Retina (tissue), 1 donor: ENCODE measurements at places on chromosomes 6 and 20.

- DNase-seq = no peak
These were observed 20.3 kb upstream of the SPDEF start for GRCh38 chr6:34576286-34576955.

- no peak for DNase-seq
These were observed 38.9 kb upstream of the TGM2 start for GRCh38 chr20:38203981-38204357.

DNA sequence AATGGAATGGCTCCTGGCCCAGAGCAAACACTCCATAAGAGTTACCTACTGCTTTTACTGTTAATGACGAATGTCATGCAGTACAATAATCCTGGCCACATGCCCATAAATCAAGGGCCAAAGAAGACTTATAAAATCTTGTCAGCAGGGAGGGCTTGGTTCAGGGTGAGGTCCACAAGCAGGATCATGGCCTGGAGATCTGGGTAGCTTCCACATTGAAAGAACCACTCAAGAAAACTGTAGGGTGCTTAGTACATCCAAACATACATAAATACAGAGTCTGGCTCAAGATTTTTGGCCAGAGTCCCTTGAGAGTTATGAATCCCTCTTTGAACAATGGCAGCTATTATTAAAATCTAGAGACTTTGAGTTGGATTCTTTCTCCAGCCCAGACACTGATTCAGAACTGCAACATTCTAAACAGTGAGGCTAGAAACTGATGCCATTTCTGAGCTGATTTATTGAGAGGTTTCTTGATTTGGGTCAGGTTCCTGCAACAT, 188.7 kb downstream of the CDC5L start:
- no peak for DNase-seq

- no peak for DNase-seq
These were observed 2.9 kb downstream of the ADA start for GRCh38 chr20:44648579-44648978.

- no peak for DNase-seq
These were observed 285.2 kb upstream of the STXBP5 start for GRCh38 chr6:146919017-146919416.

DNA sequence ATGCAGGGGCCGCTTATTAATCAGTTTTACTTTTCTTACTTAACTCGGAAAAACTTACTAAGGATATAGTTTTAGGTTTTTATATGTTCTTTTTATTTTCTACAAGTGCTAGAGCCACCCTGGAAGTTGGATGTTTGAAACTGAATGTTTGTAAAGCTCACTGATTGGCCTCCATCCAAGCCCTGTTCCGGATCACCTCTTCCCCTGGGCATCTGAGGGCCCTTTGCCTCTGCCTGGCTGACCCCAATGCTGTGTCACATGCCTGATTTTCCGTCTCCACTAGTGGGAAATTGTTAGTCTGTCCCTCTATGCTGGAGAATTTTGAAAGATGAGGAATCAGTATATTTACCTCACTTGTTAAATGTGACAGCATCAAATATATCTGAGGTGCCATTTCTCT, 79.3 kb downstream of the SLC35F1 start:
- no peak for DNase-seq

- no peak for DNase-seq
These were observed 41.3 kb downstream of the GABRR2 start for GRCh38 chr6:89273816-89274215.

- DNase-seq = no peak
These were observed 33.6 kb upstream of the NOP56 start for GRCh38 chr20:2618815-2619214.

DNA sequence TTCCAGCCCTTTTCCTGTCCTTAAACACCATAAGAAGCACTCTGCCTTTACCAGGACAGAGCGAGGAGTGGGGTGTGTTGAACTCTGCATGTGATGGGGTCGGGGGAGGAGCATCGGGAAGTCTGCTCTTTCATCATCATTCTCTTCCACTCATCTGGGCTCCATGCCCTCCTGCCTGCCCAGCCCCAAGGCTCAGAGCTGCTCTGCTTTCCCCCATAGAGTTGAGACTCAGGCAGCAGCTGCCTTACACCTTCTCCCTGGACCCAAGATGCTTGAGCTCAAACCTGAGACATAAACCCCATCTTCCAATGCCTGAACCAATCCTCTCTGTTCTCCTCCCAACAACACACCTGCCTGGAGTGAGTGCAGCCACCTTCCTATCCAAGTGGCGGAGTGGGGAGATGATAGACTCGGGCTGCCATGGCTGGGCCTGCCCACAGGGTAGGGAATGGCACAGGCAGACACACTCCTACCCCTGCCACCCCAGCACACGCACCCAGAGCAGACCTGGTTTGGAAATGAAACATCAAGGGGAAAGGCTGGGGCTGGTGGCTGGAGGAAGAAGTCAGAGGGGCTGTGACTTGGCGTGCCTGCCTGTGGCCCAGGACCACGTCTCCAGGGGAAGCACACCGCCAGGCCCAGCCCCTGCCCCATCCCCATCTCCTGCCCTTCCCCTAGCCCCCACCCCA, 28.4 kb downstream of the TFEB start:
- DNase-seq = no peak

GRCh38 chr20:37348792-37349516, 3.0 kb downstream of the SRC start:
- no peak for DNase-seq
